SIG-M5 (cell line): ENCODE measurements at places on chromosomes 4 and X.

DNA sequence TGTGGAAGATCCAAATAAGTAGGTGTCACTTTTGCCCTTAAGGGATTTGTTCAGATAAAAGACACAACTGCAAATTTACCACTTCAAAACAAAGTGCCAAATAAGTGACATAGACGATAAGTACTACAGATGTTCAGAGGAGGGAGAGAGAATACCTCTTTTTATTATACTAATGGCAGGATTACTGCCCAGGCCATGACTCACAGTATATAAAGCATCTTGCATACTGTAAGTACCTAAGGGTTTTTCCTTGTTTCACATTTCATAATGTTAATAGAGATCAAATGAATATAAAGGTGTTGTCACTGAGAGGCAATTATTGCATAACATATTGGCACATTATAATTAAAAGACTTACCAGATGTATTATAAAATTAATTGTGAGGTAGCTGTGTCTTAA lies 46.4 kb downstream of the PTPN13 start:
- no peak for DNase-seq

DNA sequence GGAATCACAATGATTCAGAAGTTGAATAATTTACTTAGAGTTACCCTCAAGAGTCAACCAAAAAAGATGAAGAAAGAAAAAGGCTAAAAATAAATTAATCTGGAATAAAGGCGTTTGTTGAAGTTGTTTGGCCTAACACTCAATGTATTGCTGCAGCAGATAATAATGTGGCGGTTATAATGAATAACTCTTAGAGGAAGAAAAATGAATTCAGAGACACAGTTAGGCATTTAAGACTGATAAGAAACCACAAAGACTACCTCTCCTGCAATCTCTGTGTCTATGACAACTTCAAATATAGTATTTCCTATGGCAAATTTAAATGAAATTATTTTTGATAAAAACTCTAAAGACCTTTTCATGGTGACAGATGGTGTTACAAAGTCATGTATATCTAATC lies 1369.1 kb upstream of the AGA start:
- no peak for DNase-seq

GRCh38 chr4:37219242-37219641 lies 25.3 kb upstream of the NWD2 start:
- no peak for DNase-seq

DNA sequence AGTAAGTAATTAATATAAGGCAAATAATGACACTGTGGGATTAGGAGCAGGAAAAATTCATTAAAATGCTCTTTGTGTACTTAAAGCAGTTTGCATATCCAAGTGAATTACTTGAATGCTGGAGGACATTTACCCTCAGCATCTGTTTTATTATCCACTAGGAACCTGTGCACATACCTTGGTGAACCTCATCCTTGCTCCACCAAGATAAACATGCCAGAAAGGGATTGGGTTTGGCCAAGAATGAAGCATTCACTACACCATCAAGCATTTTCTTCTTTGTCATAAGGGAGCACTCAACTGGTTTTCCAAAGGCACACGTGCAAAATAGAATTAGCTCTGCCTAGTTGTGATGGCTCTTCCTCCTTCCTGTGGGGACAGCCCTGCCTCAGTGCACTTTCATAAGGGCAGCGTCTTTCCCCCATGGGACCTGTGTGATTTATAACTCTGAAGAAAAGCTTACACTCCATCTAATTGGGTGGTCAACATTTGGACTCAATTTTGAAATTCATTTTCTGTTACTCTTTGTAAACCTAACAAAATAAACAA lies 291.7 kb downstream of the USP46 start:
- DNase-seq: no peak

DNA sequence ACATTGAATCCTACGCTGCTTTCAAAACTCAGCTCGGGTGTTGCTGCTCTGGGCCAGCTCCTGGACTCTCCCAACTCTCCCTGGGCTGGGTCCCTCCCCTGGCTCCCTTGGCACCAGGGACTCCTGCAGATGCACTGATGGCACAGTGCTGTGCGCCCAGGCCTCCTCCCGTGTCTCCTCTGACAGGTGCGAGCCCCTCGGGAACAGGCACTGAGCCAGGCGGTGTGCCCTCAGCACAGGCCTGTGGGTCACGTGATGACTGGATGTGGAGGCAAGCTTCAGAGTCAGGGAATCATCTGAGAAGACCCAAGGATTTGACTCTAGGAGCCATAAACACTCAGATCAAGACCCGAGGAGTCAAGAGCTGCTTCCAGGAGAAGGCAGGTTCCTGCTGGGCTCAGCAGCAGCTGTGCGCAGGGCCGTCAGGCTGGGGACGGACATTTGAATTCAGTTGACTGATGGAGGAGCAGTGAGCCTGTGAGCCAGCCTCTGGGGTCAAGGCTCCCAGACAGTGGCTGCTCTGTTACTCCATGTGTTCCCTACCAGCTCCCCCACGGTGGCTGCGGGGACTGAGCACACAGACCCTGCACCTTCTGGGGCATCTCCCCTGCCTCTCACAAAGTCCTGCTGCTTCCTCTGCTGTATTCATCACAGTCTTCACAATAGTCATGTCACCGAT lies 33.0 kb downstream of the NAT8L start:
- no peak for DNase-seq

- DNase-seq: no peak
Measured at GRCh38 chr4:139633661-139634060, 32.0 kb upstream of the MGST2 start.

- no peak for DNase-seq
Measured at GRCh38 chr4:132132433-132132832, 1016.7 kb upstream of the PCDH10 start.

DNA sequence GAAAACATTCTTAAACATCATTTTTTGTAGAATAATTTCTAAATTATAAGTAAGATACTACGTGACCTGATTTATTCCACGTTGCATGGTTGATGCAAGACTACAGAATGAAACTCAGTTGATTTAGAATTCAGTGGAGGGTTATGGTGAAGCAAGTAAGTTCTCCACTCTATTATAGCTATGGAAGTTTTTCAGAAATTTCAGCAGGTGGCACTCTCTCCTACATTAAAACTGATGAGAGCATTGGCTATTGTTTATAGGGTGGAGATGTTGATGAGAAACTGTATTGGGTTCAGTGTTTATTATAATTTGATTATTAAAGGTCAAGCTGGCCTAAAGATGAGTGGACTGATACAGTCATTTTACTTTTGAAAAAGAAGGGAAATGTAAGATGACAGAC lies 88.0 kb downstream of the FNIP2 start:
- no peak for DNase-seq

DNA sequence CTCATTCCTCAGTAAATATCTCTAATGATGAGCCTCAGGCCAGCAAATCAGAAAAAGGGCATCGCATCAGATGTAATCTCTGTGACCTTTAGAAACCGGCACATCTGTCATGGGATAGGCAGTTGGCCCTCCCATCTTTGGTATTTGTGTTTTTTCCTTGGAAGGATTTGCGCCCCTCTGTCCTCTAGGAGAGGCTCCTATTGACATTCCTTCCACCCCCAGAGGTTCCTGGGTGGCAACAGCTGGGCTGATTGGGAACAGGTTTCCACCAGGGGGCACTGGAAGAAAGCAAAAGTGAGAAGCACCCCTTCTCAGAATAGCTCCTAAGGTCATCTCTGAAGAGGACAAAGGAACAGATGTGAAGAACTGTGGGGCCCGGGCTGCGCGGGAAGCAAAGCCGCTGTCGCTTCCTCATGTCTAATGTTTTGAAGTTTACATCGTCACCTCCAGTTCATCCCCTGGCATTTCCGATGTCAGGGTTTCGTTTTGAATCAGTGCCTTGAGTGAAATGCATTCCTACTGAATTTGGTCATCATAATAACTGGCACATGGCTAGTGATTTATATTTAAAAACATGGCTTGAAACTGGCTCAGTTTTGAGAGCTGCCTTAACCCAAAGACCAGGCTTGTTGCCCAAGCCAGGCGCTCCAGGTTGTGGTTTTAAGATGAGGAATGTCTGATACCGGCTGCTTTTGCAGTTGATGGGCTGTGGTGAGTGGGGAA lies 6.2 kb downstream of the TXK start:
- peak; percentile 33 for DNase-seq

DNA sequence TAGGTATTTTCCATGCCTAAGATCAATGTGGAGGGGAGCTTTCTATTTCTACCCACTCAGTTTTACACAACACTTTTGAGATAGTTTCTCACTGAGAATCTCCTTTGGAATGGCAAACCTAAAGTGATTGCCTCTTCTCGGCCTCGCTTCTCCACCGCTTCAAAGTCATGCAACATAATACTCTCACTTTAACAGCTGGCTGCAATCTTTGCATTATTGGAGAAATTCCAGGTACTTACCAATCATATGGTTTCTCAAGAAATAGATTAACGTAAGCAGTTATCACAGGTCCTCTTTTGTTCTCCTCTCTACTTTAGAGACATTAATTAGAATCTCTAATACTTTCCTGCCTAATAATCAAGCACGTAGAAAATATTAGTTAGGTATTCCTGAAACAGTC lies 3.7 kb upstream of the IL13RA2 start:
- no peak for DNase-seq

DNA sequence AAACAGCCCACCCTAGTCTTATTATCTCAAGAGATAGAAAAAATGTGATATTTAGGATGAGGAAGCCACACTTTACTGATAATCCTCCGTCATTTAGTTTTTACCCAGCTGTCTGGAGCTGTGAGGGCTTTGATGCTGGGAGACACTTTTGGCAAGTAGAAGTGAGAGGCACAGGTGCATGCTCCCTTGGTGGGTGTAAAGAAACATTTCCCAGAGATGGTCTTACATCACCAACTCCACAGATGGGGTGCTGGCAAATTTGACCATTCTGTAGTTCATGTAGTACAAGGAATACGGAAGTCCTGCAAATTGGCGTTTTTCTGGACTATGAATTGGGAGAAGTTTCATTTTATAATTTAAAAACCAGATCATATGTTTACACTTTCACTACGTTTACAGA lies 28.5 kb downstream of the TRIM61 start:
- no peak for DNase-seq

GRCh38 chrX:35890699-35891098 lies 28.8 kb upstream of the CFAP47 start:
- no peak for DNase-seq

- no peak for DNase-seq
Measured at GRCh38 chrX:39805825-39806224, 291.9 kb downstream of the BCOR start.

DNA sequence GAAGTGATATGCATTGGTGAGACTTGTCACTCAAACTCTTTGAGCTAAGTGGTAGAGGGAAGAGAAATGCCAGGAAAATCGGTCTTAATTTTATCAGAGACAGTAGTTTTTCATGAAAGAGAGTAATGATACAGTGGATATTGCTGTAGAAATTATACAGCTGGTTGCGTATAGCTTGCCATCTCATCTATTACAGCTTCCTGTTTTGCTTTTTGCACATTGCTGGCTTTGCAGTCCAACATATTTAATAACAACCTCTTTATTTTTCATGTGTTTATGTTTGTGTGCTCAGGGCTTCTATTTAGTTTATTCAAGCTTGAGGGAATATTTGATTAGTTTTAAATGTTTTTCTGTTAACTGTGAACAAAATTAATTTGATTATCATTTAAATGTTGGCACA lies 11.5 kb downstream of the SMAD1 start:
- no peak for DNase-seq

GRCh38 chr4:39714166-39714565 lies 16.2 kb downstream of the UBE2K start:
- DNase-seq: no peak

DNA sequence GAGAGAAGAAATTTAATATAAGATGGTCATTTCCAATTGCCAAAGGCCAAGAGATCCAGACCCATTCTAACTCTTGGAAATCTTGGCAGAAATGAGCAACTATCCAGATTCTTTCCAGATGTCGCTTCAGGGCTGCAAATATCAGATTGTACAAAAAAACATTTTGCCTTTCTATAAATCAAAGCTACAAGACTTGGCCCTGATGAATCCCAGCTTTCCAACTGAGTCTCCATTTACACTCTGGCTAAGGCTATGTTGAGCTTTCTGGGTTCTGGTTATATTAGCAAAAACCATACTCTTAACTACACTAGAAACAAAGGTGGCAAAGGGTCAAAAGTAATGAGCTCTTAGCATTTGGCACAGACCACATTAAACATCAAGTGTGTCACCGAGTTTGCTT lies 345.8 kb downstream of the OPHN1 start:
- DNase-seq: no peak

DNA sequence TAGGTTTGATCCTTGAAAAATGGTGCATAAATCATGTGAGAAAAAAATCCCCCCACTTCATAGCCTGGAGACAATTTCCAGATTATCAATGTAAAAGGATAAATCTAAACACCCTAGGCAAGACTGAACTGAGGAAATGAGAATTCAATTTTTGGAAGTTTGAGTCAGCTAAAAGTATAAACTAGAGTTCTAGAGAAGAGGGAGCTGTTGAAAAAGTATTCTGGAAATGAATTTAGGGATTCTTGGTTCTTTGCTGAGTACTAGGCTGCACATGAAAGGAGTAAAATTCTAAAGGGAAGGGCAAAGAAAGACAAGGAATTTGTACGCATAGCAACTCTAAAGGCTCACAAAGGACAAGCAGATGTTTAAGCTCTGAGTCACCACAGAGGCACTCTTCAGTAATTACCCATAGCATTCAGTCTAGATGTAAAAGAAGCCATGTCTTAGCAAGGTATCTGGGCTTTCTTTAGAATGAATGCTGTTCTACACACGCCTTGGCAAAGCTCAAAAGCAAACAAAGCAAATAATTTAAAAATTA lies 896.5 kb downstream of the PDHA2 start:
- no peak for DNase-seq

DNA sequence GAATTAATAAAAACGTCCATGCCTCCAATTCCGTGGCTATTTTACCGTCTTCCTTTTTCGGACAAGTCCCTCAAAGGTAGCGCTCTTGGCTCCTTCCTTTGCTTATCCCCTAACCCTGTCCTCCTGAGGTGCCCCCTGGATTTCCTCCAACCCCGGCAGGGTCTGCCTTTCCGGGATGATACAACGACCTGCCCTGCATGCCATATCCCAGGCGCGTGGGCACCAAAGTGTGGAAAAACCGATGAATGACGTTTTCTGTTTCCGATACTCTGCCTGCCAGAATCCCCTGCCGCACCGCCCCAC lies 706 bp upstream of the CSTF2 start:
- DNase-seq: no peak

DNA sequence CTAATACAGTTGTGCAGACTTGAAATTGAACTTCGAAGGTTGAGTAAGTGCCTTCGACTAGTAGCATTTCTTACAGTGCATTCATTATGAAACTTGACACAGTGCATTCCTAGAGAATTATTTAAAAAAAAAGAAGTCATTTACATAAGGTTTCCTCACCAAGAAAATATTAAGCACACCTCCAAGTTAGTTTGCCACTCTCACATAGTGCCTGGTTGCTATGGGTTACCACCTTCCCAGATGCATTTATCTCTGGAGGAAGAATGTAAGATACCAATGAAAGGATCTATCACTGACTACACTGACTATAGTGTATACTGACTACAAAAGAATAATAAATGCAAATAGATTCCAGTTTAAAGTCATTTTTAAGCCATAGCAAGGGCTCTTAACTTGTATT lies 311.9 kb upstream of the RASGEF1B start:
- no peak for DNase-seq

- no peak for DNase-seq
Measured at GRCh38 chrX:28843817-28844216, 256.6 kb downstream of the IL1RAPL1 start.
